ENCODE measurements at places on chromosomes 6 and 20.
A peak's percentile ranks its signal among the peaks of the same experiment; 100 is the strongest.

GRCh38 chr6:50984135-50984534 lies 165.5 kb downstream of the TFAP2B start:
- DNase-seq = no peak

DNA sequence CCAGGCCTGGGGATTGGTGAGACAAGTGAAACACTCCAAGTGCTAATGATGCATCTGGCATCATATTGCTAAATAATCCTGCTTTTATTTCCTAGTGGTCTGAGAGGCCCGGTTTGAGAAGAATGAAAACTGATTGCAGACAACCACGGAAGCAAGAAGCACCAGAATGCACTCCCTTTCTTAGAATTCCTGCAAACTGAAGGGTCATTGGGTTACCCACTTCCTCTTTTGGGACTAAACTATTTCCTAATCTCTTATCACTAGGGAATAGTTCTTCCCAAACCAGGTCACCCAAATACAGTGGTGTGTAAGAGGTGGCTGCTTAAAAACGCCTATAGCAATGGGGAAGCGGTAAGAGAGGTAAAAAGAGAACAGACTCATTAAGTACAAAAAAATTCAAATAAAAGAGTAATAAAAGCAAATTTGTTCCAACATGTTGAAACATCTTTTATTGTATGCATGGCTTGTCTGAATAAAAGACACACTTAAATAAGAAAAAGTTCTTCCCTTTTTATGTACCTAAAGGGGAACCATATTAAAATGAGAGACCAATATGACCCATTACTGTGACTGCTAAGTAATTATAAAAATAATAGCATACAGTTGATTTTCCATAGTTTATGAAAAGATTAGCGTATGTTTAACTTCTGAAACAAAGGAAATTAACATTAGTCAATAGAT lies 125.8 kb downstream of the MYB start:
- no peak for DNase-seq

DNA sequence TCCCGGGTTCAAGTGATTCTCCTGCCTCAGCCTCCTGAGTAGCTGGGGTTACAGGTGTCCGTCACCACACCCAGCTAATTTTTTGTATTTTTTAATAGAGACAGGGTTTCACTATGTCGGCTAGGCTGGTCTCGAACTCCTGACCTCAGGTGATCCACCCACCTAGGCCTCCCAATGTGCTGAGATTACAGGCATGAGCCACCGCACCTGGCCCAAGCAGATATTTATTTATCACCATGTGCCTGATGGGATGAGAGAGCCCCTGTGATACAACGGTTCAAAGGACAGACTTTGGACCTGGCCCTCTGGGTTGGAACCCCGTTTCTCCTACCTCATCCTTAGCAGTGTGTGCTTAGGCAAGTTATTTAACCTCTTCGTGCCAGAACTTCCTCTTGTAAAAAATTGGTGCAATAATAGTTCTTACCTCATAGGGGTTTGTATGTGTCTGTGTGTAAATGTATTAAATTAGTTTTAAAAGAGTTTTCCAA lies 19.2 kb upstream of the STK38 start:
- DNase-seq = no peak

DNA sequence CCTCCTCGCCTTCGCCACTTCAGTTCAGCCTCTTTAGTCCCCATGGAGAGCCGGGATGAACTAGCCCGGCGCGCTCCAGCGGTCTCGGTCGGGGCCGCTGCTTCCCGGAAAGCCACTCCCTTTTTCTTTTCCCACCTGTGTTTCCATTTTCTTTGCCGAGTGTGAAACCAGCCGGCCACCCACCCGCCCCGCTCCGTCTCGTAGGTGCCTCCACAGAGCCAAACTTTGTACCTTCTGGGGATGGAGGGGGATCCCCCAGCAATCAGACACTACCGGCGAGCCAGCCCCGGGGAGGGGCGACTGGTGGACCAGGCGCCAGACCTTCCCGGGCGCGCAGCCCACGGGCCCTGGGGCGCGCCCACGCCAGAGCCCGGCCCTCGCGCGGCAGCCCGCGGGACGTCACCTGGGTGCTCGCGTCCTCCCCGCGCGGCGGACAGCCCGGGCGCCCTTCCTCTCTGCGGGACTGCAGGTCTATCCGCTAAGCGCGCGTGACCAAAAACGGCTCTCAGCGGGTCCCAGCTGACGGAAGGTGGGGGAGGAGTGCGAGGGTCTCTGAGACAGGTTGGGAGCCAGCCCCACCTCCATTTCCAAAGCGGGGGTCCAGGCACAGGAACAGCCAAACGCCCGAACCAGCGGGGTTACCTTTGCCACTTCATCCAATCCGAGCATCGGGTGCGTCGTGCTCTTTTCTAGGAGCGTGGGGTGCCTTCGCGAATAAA lies at the start of gene MCHR2:
Gene MCHR2, minus strand, starts transcription at position 691 of the 719 bp plus-strand sequence. CDS start 38,076 bp downstream, outside the sequence.
- DNase-seq = no peak

DNA sequence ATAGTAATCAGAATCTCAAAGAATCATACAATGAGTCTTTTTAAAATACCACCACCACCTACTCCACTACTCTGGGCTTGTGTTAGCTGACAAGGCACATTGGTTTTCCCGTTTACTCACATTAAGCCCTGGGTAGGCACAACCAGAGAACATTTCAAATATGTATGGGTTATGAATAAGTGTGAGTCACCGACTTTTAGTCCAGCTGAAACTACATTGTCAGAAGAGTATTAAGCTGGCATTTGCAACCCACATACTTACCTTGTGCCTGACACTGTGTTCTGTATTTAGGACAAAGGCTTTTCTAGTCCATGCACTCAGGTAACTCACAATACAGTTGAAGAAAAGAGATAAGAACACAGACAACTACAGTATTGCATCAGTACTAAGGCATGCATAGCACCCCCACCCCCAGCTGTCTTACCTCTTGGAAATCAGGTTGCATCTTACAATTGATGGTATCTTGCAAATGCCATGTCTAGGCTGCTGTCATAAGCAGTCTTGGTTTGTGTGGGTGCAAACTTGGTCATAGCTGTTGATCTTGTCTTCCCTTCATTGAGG lies 40.3 kb upstream of the AHI1 start:
- peak; percentile 61 for DNase-seq

GRCh38 chr6:139853302-139853992 lies 479.0 kb upstream of the CITED2 start:
- peak; percentile 22 for DNase-seq

DNA sequence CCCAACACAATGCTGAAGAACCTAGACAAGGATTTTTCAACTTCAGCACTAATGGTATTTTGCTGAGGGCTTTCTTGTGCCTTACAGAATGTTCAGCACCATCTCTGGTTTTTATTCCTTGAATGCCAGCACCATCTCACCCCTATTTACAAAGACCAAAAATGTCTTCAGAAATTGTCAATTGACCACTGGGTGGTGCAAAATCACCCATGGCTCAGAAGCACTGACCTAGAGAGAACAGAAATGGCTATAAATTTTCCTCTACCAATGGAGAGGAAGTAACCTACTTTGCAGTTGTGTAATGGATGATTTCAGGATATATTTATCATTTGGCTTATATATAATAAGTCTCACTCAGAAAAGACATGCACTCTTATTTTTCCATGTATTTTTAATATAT lies 431.0 kb upstream of the IRAK1BP1 start:
- peak; percentile 23 for DNase-seq

DNA sequence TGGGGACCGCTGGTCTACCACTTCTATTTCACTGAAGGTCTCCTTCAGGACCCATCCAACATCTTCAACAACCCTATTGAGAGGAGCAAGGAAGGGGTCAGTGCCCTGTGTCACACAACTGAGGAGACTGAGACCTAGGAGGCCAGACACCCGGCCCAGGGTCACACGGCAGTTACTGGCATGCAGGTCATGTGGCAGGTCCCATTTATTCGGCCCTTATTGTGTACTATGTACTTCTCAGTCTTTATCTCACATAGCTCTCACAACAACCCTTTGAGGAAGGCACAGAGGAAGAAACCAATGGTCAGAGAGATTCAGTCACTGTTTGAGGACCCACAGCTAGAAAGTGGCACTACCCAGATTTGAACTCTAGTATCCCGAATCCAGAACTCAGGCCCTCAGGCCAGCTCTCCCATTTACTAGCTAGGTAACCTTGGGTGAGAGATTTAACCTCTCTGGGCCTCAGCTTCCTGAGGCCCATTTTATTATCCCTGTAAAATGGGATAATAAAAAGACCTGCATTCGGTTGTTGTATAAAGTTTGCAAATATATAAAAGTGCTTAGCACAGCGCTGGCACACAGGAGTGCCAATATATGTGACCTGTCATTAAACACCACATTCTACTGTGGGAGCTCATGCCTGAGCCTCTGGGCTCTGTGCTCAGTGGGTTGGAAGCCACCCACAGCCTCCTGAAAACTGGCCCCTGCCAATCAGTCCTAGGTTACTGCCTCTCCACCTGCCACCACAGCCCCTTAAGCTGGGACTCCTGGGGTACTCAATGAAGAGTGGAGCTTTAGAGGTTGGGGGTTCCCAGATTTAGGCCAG lies 15.8 kb downstream of the TFEB start:
- no peak for DNase-seq

GRCh38 chr20:36493801-36494114 lies 47.6 kb upstream of the MYL9 start:
- DNase-seq = no peak

- no peak for DNase-seq
Measured at GRCh38 chr6:130520801-130521200, 155.0 kb downstream of the TMEM200A start.

- DNase-seq = no peak
Measured at GRCh38 chr6:29760328-29760727, 37.1 kb downstream of the HLA-F start.

DNA sequence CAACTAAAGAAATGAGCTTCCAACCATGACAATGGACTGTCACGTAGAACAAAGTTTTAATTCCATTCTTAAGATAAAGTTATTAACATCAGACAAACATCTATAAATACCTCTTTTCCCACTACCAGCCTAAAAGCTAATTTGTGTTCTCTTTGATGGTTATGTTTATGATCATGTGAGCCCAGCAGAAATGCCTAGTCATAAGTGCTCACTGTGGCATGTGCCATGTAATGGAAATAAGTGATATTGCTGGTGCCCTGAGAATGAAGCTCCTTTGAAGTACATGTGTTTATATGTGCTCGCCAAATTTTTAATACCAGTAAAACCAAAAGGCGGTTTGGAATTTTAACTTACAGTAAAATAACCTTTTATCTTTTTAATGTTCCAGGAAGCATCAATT lies 205.8 kb downstream of the ISM1 start:
- DNase-seq = no peak

GRCh38 chr6:147559006-147559405 lies 50.5 kb downstream of the SAMD5 start:
- DNase-seq = no peak

- no peak for DNase-seq
Measured at GRCh38 chr6:109031416-109031815, 63.2 kb downstream of the SESN1 start.

DNA sequence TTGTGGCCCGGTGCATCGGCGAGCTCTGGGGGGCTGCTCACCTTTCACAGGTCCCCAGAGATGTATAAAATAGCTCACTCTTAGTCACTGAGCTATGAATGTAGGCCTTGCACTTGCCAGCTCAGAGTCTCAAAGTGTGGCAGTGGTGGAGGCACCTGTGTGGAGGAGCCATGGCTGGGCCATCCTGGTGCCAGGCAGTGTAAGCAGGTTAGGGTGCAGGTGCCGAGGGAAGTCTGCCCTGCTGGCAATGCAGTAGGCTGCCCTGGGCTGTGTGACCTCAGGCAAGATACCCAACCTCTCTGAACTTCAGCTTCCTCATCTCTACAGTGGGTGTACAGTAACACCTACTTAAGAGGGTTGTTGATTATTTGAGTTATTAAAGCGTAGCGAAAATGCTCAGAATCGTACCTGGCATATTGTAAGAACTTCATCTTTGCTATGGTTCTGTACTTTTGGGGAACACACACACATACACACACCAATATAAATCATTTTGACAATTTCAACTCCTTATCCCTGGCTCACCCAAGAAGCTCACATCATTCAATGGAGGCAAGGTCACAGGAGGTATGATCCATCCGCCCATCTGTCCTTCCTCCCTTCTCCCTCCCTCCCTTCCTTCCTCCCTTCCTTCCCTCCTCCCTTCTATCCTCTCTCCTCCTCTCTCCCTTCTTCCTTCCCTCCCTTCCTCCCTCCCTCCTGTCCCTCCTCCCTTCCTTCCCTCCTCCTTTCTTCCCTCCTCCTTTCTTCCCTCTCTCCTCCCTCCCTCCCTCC lies 66.8 kb upstream of the STX16 start:
- no peak for DNase-seq

DNA sequence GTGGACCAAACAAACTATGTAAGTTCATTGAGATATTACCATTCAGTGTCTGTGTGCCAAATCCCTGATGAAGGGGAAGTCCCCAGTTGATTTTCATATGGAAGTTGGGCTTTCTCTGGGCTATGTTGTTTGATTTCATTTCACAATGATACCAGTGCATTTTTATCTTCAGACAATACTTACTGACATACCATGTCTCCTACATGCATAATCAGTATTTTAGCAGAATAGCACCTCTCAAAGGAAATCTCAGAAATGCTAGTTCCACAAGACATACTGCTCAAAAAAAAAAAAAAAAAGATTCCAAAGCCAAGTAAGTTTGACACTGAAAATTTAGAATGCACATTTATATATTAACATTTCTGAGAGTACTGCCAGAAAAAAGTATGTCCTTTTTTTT lies 168.8 kb upstream of the RNF217 start:
- DNase-seq = no peak

DNA sequence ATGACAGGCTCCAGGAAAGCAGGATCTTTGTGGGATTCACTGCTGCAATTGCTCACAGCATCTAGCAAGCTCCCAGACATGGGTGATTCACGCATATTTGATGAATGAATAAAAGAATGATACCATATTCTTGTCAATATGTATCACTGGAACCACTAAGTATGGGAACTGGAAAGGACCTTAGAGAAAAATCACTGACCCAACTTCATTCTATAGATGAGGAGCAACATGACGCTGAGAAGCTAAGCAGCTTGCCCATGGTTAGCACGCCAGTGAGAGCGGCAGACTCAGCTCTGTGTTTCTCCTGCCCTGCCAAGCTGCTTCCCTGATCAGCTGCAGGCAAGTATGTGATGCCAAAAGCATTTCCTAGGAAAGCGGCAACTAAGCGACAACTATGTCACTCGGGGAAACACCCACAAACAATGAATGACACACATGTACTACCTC lies 66.8 kb downstream of the PPP1R3G start:
- DNase-seq = peak; percentile 52

- peak; percentile 13 for DNase-seq
Measured at GRCh38 chr6:44128020-44128917, 915 bp downstream of the TMEM63B start.

GRCh38 chr20:61539706-61540360 lies 287.8 kb downstream of the CDH4 start:
- DNase-seq = no peak

Measured in amniotic stem cell (primary cell).